ENCODE measurements at places on chromosomes 7 and 10. TPM values are rescaled to one million over a fixed set of nuclear protein-coding genes. Genes with fewer than 3 reads are reported as not detected.

The CHST15 gene
- polyA plus RNA-seq: 20.6 TPM

- DNase-seq: no peak
These were observed 5.7 kb downstream of the GRID2IP start for GRCh38 chr7:6545398-6546126.

The NEURL1 gene
- 1.6 TPM for polyA plus RNA-seq

The MYH16 gene
- 0.20 TPM for polyA plus RNA-seq

The CYP3A4 gene
- 0.42 TPM for polyA plus RNA-seq

DNA sequence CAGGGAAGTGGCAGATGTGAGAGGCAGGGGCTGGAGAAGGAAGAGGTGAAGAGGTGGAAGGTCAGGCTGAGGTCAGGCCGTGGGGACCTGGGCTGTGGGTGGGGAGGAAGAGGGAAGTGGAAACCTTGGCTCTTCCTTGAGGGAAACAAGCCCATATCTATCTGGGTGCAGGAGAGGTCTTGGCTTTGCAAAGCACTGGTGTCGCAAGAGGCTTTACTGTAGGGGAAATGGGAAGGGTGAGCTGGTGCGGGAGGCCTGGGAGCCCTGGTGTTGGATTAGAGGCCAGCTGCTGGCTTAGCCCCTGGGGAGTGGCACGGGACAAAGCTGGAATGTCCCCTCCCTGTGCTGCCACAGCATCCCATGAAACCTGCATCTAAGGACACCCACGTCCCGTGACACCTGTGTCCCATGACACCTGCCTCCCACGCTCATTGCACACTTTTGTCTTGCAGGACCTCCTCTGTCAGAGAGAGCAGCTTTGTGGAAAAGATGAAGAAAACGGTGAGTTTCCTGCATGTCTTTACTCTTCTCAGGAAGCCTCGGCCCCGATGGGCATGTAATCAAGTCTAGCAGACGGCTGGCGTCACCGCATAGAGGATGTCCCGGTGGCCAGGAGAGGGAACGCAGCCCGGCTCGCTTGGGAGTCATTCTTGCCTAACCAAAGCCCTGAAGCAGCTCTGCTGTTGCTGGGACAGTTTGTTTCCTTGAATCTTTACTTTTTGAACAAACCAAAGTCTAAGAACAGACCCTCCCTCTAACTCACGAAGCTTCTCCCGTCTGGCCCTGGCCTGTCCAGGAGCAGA lies 22.2 kb downstream of the TMEM120A start:
- no peak for DNase-seq

DNA sequence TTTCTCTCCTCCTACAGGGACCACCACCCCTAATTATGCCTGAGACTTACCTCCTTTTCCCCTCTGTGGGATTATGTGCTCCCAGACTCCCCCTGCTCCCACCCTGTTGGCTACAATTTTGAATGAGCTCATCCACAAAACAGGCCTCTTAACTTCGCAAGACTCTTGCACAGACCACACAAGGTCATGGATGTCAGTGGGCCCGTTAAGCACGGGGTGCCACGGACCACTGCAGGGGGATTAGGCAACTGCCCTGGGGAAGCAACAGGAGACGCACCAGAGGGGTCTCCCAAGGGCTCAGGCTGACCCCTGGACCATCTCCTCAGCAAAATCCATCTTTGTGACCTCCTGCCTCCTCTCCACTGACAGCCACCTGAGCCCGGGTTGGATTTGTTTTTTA lies 42.1 kb upstream of the COL13A1 start:
- DNase-seq: no peak

- no peak for DNase-seq
These were observed 252.9 kb downstream of the RNLS start for GRCh38 chr10:88330174-88330573.

DNA sequence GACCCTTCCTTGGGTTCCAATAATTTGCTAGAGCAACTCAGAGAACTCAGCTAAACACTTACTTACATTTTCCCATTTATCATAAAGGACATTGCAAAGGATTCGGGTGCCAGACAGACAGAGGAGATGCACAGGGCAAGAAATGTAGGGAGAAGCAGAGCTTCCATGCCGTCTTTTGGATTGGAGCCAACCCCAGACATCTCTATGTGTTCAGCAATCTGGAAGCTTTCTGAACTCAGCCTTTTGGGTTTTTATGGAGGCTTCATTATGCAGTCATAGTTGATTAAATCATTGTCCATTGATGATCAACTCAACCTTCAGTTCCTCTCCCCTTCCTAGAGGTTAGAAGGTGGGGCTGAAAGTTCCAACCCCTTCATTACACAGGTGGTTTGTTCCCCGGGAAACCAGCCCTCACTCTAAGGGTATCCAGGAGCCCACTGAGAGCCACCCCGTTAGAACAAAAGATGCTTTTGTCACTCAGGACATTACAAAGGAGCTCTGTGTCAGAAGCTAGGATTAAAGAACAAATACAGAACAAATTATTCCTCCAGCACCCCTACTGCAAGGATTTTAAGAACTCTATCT lies 211.9 kb upstream of the VSTM2A start:
- no peak for DNase-seq

DNA sequence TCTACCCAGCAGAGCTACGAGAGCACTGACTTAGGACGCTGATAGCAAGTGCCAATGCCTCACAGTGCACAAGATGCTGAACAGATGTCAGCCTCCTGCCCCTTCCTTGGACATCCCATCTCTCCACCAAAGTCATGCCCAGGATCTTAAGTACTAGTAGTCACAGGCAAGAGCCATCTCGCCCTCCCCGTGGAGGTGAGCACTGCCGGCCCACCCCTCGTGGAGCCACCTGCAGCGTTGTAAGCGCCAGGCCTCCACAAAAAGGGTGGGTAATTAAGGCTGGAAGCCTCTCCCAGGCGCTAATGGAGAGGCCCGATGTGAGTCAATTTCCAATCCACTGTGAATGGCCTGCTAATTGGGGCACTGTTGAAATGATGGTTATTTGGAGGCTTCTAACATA lies 156.2 kb downstream of the GRID1 start:
- no peak for DNase-seq

DNA sequence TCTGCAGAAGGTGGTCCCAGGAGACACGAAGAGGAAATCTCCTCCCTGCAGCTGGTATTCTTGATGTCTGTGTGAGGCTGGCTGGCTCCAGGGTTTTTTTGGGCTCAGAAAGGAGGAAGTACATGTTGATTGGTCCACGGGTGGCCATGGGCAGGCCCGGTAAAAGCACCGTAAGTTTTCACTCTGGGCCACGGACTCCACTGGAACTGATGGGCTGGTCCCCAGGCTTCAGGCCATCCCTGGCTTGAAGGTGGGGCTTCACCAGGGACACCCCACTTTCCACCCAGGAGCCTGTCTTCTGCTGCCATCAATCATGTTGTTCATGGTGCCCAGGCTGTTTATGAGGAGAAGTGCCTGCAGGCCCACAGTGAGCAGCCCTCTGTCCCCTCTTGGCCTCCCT lies 736.8 kb downstream of the PCDH15 start:
- DNase-seq: no peak

The GIMAP1 gene
- polyA plus RNA-seq: 2.4 TPM

DNA sequence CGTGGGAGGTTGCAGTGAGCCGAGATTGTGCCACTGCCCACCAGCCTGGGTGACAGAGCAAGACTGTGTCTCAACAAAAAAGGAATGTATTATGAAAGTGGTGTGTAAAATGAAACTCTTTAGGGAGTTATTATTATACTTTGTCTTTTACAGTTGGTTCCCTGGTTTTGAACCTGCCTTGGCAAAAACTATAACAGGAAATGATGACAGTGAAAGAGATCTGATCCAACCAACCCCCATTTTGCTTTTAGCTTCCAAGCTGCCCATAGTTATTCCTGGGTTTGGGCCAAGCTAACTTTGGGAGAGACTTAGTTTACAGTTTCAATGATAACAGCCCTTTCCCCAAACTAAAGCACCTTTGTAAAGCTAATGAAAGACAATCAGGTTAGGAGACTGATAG lies 34.1 kb upstream of the NMT2 start:
- no peak for DNase-seq

GRCh38 chr7:73888959-73889358 lies 28.0 kb downstream of the TMEM270 start:
- DNase-seq: no peak

- DNase-seq: no peak
These were observed 175.1 kb downstream of the COBL start for GRCh38 chr7:51141451-51142003.

The FOXL3 gene
- not detected for polyA plus RNA-seq

DNA sequence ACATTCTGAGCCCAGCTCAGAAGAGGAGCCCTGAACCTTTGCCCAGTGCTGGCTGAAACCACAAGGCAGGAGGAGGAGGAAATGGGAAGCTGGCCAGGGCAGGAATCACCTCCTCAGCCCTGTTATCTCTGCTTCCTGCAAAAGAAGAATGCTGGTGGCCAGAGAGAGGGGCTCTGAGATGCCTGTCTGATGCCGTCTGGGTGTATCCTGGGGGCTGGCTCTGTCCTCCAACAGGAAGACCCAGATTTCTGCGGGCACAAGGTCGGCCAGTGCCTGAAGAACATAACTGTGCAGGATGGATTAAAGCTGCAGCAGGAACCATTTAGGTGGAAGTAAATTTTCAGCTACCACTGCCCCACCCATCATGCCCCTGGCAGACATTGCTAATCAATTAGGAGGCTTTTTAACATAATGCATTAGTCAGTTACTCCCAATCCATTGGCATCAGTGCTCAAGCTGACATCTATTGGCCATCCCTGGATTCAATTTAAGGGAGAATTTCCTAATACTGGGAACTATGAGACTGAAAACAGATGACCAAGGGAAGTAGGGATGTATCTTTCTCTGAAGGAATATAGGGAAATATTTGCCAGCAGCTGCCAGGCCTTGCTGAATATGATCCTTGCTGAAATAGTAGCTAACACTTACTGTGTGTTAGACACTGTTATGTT lies 67.7 kb downstream of the COL13A1 start:
- no peak for DNase-seq

DNA sequence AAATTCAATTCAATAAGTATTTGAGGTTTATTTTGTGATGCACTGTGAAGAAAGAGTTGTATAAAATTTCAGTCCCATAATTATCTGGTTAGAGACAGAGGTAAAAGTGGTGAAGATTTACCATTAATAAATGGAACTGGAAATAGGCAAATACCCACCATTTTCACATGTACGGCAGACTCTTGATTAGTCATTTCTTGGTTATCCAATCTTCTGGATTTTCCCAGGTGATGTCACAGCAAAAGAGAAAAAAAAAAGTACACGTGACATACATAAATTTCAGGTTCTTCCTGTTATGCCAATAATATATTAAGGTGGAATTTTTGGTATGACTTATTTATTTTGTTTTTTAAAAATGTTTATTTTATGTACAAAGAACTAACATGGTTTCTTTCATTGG lies 26.8 kb downstream of the NT5C3A start:
- no peak for DNase-seq

The CPEB3 gene
- polyA plus RNA-seq: 3.3 TPM

The ENTPD1 gene
- polyA plus RNA-seq: 23.1 TPM

The AASS gene
- 80.6 TPM for polyA plus RNA-seq

GRCh38 chr7:79528421-79528820 lies 75.0 kb upstream of the MAGI2 start:
- no peak for DNase-seq

DNA sequence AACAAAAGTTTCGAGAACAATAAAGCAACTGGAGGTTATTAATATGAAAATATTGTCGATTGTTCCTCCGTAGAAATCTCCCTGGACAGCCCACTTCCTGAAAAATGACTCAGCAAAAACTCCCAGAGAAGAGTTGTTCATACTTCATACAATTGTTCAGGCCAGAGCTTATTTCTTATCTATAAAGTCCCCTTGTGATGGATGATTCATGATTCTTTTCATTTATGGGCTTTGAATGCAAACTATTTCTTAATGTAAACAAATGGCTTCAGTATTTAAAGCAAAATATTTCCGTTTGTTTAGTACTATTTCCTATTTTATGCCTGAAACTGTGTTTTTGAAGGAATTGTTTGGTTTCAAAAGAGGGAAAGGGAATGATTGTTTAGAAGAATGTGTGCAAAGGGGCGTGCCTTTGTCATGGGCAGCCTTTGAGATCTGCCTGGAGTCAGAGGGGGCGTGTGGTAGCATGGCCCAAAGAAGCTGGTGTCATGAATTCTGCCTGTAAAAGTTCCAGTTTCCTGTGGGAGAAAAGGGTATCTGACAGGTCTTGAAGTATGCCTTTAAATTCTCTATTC lies 26.2 kb upstream of the EXOC6 start:
- DNase-seq: no peak

- DNase-seq: peak; percentile 65
These were observed 589 bp upstream of the RAPGEF5 start for GRCh38 chr7:22357311-22358175.
